ENCODE measurements at places on chromosomes 13 and 19.

GRCh38 chr13:98677398-98677797 lies 75.1 kb downstream of the SLC15A1 start:
- DNase-seq, result no peak

DNA sequence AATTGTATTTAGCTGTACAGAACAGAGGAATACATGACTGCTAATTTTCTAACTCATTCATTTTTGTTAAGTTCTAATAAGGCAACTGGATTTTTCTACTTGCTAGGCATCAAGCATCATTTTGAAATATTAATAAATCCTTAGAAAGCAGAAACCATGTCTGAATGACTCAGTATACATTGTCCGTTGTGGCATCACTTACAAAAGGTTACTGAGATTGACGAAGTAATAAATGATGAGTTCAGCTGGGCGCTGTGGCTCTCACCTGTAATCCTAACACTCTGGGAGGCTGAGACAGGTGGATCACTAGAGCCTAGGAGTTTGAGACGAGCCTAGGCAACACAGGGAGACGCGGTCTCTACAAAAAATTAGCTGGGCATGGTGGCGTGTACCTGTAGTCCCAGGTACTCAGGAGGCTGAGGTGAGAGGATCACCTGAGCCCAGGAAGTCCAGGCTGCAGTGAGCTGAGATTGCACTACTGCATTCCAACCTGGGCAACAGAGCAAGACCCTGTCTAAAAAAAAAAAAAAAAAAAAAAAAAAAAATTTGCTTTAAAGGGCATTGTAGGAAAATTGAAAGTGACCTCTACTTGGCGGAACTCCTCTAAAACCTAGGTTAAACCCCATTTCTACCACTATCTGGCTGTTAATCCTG lies 36.6 kb downstream of the LHFPL6 start:
- no peak for DNase-seq

DNA sequence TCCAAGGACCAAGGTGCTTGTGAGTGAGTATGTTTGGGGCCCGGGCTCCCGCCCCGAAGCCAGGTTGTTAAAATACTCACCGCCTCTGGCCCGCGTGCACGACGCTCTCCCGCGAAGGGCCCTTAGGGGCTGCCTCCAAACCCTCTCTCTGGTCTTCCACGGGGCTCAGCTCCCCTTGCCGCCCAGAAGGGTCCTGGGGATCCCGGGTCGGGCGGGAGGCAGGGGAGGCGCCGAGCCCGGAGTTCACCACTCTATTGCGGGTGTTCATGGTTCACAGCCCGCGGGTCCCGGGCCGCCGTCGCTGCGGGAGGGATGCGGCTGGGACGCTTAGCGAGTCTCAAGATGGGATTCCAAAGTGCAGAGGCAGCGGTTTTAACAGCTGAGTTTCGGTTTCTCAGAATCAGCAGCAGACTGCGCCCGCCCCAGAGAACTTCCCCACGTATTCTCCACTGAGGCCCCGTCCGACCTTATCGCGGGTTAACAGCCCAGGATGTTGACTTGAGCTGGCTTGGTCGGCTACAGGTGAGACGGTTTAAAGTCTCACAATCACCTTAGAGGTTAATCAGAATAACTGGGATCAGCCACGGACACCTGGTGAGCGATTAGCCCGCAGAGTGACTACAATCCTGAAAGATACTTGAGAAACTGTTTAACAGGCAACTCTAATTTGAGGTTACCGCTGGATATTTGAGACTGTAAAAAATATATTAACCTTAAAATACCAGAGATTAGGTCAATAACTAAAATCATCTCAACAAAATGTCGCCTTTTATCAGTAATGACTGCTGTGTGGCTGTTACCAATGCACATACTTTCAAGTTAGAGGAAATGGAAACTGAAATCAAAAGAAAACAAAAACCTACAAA lies at the start of gene EPSTI1:
TSS of gene EPSTI1 (minus strand) at position 344 of the 866 bp plus-strand sequence. CDS start at position 268, 76 bp downstream.
- DNase-seq, result peak; percentile 77

- no peak for DNase-seq
These were observed 163.6 kb downstream of the SPRY2 start for GRCh38 chr13:80177327-80177726.

DNA sequence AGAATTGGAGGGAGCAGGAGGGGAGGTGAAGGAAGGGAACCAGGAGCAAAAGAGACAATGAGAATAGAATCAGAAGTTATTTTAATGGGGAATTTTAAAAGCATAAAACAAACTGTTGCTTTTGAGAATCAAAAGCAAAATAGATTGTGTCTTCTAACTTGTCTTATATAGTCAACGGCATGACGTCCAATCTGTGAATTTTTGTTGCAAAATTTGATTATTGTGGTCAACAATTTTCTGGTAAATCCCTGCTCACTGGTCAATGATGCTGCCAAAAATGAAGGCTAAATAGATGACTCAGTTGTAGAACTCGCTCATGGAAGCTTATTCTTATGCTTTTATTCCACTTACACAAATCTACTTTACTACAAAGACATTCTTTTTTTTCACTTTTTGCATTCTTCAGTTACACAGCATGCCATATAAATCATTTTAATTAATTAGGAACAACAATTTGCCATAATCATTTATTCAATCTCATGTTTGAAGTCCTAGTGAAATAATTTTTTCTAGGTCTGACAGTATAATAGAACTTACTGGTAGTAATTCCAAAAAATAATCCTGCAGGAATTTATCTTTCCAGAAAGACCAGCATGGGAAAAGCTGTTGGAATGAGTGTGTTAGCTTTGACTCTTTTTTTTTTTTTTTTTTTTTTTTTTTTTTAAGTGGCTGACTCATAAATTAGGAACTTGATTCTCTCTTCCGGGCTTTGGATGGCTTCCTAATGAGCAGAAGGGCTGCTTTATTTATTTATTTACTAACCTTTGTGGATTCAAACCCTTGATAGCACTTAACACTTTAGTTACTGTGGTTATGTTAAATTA lies 256.9 kb downstream of the SPRY2 start:
- DNase-seq, result no peak

GRCh38 chr19:34269081-34269480 lies 14.7 kb downstream of the GARRE1 start:
- DNase-seq, result peak; percentile 62

DNA sequence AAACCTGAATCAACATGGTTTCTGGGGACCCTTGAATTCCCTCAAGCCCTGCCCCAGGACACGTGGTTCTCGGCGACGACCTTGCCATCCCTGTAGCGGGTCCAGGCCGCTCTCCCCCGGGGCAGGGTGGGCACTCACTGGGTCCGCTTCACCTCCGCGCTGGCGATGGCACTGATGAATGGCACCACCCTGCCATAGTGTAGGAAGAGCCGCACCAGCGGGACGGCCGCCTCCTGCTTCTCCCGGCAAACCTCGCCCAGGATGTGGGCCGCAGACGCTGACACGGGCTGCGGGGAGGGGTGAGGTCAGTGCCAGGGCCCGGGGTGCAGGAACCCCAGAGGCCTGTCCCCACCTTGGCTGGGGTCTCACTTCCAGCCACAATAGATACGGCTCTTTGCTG lies 44.1 kb upstream of the C13orf46 start:
- no peak for DNase-seq

Measured in left hindlimb (tissue), 1 donor.